SIG-M5 (cell line): ENCODE measurements at places on chromosomes 5 and 9.

DNA sequence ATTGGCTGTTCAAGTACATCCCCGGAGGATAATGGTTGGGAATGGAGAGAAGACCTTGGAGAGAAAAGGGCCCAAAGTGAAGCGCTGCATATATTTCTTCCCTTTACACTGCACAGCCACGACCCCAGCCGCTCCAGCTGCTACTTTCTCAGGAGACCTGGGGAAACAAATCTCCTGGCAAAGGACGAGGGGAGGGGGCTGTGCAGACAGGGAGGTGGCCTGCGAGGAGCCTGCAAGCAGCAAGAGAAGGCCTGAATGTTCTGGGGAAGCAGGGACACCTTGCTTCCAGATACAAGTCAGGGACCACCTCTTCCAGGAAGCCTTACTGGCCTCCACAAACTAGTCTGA is 739 bp upstream of the PDLIM4 start:
- no peak for DNase-seq

GRCh38 chr5:54224103-54224826 is 86.1 kb downstream of the ARL15 start:
- DNase-seq: no peak

DNA sequence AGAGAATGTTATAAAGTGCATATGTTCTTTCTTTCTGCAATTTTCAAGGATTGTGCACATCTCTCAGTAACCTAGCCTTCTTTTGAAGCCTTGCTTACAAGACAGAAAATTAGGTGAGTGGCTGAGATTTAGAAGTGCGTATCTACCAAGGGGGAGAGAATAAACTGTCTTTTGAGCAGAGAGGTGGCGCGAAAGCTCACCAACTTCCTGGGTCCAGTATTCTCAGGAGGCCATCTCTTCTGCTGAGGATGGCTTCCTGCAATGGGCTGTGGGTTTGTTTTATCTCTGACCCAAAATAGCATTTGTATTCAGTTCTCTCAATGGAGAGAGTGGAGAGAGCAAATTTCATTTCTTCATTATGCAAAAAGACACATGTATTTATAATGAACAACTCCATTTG is 75.4 kb upstream of the RPS23 start:
- no peak for DNase-seq

DNA sequence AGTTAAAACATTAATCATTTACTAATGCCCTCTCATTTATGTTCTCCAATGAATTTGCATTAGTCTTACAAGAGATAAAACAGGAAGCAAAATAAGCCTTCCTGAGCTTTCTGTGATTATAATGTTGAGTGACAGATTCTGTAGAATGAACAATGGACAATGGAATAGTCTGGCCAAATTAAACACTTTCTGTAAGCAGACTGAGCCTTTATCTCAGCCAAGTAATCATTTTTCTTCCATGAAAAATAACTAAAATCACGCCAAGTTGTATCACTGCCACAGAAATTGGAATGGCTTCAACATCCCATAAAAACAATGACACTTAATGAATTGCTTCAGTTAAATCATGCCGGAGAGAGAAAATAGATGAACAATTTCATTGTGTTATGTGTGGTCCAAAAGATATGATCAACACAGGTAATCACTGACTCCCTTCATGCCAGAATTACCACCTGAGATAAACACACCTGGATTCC is 63.0 kb downstream of the TSSK1B start:
- no peak for DNase-seq

DNA sequence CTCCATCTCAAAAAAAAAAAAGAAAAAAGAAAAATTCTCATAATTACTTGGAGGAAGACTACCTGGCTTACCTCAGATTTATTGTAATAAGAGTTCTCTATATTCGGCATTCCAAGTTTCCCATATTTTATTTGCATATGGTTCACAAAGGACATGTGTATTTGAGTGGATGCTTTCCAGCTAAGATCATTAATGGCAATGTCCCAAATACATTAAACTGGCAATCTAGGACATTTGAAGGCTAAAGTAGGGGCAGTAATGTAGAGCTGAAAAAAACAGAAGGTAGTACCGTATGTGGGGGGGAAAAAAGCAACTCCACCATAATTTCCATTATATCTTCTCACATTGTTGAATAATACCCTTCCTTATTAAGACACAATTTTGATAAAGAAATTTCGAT is 4.9 kb downstream of the TUT7 start:
- DNase-seq: no peak
